Stimulated activated CD8-positive, alpha-beta memory T cell treated with anti-CD3 and anti-CD28 coated beads, Interleukin-4, amount 100 ng/mL, for 24 hours (primary cell): ENCODE measurements at places on chromosomes 4 and X.

- no peak for DNase-seq
Observed at GRCh38 chr4:40311811-40312346, 23.3 kb upstream of the CHRNA9 start.

- DNase-seq, result no peak
Observed at GRCh38 chrX:94576367-94577004, 902.5 kb downstream of the FAM133A start.

DNA sequence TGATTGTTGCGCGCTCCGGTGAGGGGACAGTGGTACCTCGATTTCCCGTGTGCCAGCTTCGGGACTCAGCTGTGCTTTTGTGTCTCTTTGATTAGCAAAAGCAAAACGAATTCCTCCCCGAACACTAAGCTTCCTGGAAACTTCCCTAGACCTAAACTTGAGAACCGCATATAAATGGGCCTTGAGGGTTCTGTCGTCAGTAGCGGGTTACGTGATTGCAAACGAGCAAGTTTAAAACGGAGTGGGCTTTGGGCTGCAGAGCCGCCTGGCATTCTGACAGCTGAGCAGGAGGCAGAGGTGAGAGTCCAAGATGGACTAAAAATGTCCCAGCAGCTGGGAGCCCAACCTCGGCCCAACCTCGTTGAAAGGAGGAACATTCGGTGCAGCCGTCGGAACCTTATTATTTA is 1.2 kb upstream of the TAPT1 start:
- DNase-seq, result no peak

DNA sequence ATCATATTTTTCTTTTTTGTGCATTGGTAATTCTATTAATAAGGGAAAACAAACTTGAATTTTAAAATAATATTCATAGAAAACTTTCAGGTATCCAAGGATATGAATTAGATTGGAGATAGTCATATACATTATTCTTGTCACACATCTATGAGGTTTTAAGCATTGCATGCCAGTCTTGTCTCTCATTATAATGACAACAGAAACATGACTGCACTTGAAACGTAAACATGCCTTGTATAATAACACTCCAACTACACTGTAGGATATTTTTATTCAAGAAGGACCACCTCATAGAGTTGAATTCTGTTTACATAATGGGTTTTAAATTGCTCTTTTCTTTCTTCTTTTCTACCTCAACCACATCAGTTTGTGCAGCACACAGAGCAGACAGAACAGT is 104.5 kb downstream of the DCAF8L2 start:
- no peak for DNase-seq

- DNase-seq, result no peak
Observed at GRCh38 chr4:23881674-23882337, 8.0 kb downstream of the PPARGC1A start.

DNA sequence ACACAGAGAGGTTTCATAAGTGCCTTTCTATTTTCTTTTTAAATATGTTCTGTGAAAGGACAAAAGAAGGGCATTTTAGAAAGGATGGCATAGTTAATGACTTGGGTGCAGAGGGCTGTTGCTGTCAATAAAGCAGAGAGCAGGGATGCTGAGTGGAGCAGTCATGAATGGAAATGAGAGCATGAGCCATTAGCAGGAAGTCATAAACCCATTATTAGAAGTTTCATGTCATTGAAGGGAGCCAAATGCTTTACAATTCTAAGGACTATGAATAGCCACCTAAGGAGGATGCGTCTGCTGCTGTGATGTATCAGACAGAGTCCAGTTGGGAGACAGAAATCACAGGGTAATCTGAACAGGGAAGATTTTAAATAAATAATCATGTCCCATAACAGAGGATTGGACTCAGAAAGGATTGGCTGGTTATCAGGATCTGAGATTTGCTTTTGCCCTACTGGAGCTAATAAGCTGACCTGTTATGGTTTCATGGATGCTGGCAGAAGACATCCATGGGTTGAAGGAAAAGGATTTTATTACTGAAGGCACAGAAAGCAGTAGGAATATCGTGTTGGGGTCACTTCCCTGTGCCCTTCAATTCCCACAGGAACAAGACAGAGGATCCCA is 47.5 kb upstream of the WDR19 start:
- no peak for DNase-seq

DNA sequence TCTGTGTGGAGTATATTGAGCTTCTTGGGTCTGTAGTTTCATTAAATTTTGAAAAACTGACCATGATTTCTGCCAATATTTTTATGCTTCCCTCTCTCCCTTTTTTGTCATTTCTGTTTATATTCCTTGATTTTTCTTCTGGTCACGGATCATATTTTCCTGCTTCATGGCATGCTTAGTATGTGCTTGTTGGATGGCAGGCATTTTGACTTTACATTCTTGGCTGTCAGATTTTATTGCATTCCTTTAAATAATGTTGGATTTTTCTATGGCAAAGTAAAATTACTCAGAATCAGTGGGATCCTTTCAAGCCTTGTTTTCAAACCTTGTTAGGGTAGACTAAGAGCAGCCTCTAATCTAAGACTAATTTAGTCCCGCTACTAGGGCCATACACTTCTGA is 531.8 kb downstream of the IL15 start:
- no peak for DNase-seq

DNA sequence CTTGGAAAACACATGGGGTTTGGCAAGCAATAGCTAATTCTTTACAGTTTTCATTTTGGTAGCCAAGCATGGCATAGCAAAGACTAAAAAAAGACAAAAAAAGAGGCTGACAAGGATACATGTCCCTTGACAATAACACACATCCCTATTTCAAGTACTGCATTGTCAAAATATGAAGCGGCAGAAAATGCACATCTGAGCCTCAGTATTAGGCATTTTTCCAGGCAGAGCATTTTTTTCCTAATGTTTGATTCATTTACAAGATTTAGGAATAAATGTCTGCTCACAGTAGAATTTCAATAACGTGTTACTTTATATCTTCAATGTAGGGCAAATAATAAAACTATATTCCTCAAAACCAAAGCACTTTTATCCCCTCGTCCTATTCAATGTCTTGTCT is 216.3 kb upstream of the PCDH18 start:
- DNase-seq, result no peak

DNA sequence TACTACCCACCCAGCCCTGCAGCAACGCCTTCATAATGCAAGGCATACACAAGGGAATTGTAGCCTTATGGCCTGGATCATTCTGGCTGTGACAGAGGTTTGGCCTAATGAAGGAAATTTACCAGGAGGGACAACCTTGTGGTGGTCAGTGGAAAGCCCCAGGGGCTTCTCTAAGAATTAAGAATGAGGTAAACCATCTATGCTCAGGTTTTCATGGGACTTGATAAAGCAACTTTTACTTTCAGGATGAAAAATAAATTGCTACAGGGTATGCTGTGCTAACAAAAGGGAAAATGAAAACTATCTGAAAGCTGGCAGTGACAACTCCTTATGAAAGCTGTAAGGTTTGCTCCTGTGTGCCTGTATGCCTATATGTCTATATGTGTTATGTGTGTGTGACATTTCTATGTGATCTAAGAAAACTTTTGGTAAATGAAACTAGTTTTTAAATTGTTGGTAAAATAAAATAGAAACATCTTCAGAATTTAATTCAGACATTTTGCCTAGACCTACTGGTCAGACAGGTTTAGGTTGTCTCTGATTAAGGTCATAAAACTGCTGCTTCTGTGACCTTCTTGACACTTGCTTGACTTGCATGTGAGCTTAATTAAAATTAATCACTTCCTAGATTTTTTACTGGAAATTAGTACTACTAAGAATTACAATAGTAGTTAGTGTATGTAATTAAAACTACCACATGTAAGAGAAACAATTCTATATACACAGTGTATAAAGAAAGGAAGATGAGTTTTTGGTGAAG is 19.9 kb upstream of the TXK start:
- no peak for DNase-seq

DNA sequence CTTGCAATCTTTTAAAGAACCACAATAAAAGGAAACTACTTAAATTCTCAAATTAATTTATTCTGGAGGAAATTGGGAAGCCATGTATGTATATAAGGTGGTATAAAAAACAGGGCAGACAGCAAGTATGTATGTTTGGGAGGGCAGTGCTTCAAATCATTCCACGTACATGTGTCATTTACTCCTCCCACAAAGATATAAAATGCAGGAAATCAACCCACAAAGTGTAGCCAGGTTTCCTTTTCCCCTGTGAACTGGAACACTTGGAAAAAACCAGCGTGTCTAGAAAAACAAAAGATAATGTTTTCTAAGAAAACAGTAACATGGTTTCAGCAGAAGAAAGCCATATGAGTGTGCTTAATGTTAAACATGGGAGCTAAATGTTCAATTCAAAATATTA is 156.7 kb upstream of the FAM47A start:
- no peak for DNase-seq
